ENCODE measurements at places on chromosomes 4 and X. TPM values are rescaled to one million over a fixed set of nuclear protein-coding genes. Genes with fewer than 3 reads are reported as not detected.

The SGMS2 gene
- total RNA-seq = 91.5 TPM

The FAM9B gene
- not detected for total RNA-seq

The SH3BGRL gene
- 66.6 TPM for total RNA-seq

The TMEM255A gene
- total RNA-seq = not detected

The GYPA gene
- not detected for total RNA-seq

The TEX13C gene
- total RNA-seq = not detected

The NAT8L gene
- under 0.01 TPM for total RNA-seq

The UGT2B15 gene
- not detected for total RNA-seq

The CRLF2 gene
- total RNA-seq = not detected

The AADAT gene
- 1.6 TPM for total RNA-seq

The GUCY1B1 gene
- total RNA-seq = 4.7 TPM

The KCNIP4 gene
- not detected for total RNA-seq

The GK gene
- total RNA-seq = 3.3 TPM

The F11 gene
- not detected for total RNA-seq

The DCAF12L2 gene
- total RNA-seq = 0.33 TPM

The CDX4 gene
- not detected for total RNA-seq

The LONRF3 gene
- 11.3 TPM for total RNA-seq

The COL4A6 gene
- 0.65 TPM for total RNA-seq

The NIPAL1 gene
- total RNA-seq = 1.1 TPM

The PCGF3 gene
- 67.6 TPM for total RNA-seq

The XK gene
- total RNA-seq = 0.10 TPM

The ARHGAP6 gene
- 1.3 TPM for total RNA-seq

The IRS4 gene
- total RNA-seq = not detected

The CXCL3 gene
- 0.33 TPM for total RNA-seq

The ARHGAP24 gene
- total RNA-seq = 118 TPM

The C4orf17 gene
- not detected for total RNA-seq

The TLR2 gene
- 0.57 TPM for total RNA-seq

The ZNF330 gene
- total RNA-seq = 19.3 TPM

The SLC6A14 gene
- total RNA-seq = not detected

The GCNA gene
- 0.98 TPM for total RNA-seq

The GAGE1 gene
- total RNA-seq = not detected

The NMU gene
- total RNA-seq = not detected

The PF4V1 gene
- not detected for total RNA-seq

The ZNF732 gene
- 1.7 TPM for total RNA-seq

The ALB gene
- total RNA-seq = not detected

The FATE1 gene
- total RNA-seq = not detected

The ADH7 gene
- total RNA-seq = not detected

The SEC24D gene
- 91.1 TPM for total RNA-seq

The ARMCX1 gene
- total RNA-seq = 23.8 TPM

The TMEM271 gene
- total RNA-seq = not detected

The DCAF8L2 gene
- 0.10 TPM for total RNA-seq

The COL4A5 gene
- 38.9 TPM for total RNA-seq

The TGIF2LX gene
- not detected for total RNA-seq

The FAM90A26 gene
- total RNA-seq = not detected

The MECP2 gene
- total RNA-seq = 33.8 TPM

The FAM236B gene
- total RNA-seq = not detected

The TECRL gene
- total RNA-seq = not detected

The GALNTL6 gene
- not detected for total RNA-seq

The KLB gene
- total RNA-seq = not detected

The ACOT9 gene
- 86.2 TPM for total RNA-seq

The FGFR3 gene
- total RNA-seq = 0.33 TPM

The BRS3 gene
- not detected for total RNA-seq

The TCEAL7 gene
- total RNA-seq = 1.5 TPM
